Stimulated activated CD4-positive, alpha-beta T cell treated with anti-CD3 and anti-CD28 coated beads, Interleukin-1b, Interleukin-23, amount 100 ng/mL, for 1 hour (primary cell): ENCODE measurements at places on chromosomes 1 and 21.

GRCh38 chr1:3623441-3624199, 1.2 kb upstream of the TPRG1L start:
- no peak for DNase-seq

GRCh38 chr1:244353551-244354091, 98.1 kb downstream of the ADSS2 start:
- no peak for DNase-seq

DNA sequence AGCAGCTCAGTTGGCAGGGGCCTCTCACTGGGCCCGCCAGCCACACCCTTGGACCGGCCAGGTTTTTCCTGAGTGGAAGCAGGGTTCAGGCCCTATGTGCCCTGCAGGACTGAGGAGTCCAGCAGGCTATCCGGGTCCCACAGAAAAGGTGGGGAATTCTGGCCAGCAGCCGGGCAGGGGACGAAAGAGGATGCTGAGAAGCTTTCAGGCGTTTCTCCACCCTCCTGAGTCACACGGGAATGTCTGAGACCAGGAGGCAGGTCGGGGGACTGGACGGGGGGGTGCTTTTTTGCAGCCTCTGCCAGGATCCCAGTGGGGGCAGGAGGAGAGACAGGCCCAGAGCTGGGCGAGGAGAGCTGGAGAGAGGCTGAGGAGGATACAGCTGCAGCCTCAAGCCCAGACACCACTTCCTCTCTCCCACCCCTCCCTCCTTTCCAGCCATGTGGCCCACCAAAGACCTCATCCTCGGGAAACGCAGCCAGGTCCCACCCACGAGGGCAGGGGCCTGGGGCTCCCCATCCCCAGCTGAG, 105.4 kb downstream of the SPSB1 start:
- DNase-seq: no peak

DNA sequence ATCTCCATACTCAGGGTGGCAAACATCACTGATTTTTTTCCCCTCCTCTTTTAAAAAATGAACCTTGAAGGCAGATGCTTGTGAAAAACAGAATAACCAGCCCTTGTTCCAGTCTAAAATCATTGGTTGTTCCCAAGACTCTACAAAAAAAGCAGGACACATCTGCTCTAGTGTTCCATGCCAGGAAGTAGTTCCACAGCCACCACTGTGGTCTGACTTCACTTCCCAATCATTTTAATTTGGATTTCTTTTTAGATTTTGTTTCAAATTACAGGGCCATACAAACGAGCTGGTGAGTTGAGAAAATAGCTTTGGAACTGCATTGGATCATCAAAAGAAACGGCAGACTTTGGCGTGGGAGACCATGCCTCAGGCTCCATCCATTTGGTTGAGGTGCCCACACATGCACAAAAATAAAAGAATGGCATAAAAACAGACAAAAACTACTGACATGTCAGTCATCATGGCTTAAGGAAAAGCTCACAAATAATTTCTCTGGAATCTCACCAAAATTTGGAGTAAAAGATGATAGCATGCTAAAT, 210.0 kb downstream of the GABPA start:
- DNase-seq: no peak

DNA sequence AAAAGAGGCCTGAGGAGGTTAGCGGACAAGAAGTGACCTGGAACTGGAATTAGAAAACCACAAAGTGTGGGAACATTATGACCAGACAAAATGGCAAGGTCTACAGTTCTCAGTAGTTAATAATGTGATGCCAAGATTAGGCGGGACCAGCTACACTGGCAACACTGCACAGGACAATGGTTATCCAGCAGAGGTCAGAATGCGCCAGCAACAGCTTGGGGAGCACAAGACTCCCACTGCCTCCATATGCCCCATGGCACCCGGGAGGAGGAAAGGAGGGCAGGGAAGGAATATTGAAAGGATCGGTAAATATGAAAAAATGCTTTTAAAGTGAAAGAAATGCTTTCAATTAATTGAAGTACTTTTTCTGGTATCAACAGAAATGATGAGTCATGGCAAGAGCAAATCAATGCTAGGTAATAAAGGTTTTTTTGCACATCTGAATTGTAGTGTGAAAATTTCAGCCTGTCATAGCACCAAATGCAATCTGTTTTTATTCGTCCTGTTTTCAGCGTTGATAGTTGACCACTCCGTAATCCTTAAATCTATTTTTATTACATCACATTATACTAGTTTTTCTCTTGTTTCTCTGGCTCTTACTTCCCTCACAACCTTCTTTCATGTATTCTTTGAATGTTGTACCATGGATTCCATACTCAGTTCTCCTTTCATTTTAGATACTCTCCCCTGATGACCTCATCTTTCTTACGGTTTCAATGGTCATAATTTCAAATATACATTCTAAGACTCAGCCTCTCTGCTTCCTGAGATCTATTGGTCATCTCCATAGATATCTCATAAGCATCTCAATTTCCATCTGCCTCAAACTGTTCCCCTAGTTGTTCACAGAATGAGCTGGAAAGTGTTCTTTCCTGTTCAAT, 30.7 kb downstream of the VCAM1 start:
- no peak for DNase-seq

DNA sequence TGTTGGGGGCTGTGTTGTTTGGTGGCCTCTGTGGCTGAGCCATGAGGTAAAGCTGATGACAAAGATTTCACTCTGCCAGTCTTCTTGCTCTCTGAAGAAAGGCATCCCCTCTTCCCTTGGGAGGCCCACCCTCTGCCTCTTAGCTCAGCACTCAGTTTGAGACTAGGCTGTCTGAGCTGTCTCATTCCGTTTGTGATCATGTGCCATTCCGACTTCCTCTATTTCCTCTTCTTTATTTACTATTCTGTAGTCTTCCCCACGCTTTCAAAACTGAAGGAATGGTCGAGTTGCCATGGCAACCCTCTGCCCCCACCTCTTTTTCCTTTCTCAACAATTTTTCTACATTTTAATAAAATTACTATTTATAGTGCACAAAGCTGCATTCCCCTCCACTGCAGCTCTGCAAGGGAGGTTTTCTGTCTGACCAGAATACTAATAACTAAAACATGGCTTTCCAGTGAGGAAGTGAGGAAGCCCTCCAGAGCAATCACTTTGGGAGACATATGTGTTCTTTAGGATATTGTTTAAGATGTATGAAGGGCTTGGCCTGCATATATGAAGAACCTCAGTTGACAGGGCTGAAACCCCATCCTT, 30.8 kb downstream of the KCNA3 start:
- no peak for DNase-seq

DNA sequence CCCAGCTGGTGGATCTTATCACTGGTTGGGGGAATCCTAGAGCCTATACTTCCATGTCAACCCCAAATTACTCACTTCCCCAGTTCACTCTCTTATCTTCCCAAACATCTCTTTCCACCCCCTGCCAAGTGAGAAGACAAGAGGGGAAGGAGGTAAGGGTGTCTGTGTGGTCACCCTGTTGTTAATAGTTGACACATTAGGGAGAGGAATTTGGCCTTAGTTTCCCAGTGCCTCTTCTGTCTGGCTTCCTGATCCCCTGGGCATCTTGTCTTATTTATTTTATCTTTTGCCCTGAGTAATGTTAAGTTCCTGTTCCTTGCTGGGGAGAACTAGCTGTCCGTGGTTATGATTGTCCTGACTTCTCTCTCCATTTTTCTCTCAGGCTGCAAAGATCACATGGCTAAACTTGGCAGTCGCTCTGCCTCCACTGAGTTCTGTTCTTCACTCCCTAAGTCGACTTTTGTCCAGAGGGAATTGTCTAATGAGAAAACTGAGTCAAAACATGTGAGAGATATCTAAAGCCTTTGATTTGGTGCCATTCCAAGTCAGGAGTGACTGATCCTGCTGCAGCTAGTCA, 157.1 kb upstream of the SYT6 start:
- no peak for DNase-seq

DNA sequence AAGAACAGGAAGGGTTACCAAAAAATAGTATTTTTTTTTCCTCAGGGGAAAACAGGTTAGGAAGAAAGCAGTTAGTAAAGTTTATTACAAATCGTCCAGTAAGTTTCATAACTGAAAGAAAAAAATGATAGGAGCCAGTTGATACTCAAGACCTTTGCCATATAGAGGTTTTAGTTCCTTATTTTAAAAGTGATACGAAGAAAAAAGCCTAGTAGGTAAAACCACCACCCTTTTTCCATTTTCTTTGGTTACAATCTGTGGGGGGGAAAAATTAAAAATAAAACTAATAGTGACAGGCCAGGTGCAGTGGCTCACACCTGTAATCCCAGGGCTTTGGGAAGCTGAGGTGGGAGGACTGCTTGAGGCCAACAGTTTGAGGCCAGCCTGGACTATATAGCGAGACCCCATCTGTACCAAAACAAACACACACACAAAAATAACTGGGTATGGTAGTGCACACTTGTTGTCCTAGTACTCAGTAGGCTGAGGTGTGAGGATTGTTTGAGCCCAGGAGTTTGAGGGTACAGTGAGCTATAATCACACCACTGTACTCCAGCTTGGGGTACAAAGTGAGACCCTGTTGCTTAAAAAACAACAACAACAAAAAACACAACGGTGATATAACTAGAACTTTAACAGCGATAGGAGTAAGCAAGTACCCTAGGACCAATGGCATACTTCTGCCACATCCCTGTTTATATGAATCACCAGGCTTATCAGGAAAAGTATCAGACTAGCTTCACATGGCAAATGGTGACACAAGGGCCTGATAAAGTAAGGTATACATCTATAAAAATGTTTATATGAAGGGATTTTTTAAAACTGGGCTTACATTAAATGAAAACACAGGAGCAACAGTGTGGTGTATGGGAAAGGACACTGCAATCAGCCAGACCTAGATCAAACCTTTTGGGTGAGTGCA, 5.4 kb downstream of the TMEM59 start:
- DNase-seq: no peak

GRCh38 chr1:53942127-53942957, 3.2 kb downstream of the IFT25 start:
- no peak for DNase-seq

GRCh38 chr1:164733070-164733469, 174.1 kb downstream of the PBX1 start:
- DNase-seq: no peak

- DNase-seq: no peak
Observed at GRCh38 chr1:235513495-235514366, 9.5 kb upstream of the B3GALNT2 start.

GRCh38 chr1:145750426-145750825, 31.1 kb downstream of the CD160 start:
- DNase-seq: no peak

DNA sequence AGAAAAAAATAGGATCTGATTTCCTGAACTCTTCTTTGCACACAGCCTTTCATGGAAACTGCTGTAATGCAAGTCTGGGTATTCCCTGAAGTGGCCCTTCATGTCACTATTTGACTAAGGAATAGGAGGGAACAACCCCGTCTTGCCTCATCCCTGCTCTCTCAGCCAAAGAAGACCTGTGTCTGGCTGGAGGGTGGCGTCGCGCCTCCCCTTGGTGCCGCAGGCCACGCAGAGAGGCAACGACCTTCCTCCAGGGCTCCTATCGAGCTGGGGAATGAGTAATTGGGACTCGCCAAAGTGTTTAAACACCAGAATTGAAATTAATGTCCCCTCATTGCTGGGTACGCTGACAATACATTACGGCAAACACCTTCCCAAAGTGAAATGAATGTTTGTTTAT, 129.8 kb downstream of the PBX1 start:
- no peak for DNase-seq

DNA sequence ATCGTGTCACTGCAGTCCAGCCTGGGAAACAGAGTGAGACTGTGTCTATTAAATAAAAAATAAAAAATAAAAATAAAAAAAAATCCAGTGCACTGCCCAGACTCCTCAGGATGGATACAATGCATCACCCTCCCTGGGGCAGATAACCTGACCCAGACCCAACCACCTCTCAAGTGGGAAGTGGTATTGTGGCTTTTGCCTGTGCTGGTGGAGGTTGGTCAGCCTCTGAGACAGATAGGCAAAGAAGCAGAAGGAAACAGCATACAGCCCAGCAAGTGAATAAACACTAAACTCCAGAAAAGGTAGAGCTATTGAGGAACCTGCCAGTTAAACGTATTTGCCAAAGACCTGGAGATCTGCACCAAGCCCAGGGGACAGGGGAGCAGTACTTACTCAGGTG, 22.0 kb downstream of the HHIPL2 start:
- DNase-seq: no peak

DNA sequence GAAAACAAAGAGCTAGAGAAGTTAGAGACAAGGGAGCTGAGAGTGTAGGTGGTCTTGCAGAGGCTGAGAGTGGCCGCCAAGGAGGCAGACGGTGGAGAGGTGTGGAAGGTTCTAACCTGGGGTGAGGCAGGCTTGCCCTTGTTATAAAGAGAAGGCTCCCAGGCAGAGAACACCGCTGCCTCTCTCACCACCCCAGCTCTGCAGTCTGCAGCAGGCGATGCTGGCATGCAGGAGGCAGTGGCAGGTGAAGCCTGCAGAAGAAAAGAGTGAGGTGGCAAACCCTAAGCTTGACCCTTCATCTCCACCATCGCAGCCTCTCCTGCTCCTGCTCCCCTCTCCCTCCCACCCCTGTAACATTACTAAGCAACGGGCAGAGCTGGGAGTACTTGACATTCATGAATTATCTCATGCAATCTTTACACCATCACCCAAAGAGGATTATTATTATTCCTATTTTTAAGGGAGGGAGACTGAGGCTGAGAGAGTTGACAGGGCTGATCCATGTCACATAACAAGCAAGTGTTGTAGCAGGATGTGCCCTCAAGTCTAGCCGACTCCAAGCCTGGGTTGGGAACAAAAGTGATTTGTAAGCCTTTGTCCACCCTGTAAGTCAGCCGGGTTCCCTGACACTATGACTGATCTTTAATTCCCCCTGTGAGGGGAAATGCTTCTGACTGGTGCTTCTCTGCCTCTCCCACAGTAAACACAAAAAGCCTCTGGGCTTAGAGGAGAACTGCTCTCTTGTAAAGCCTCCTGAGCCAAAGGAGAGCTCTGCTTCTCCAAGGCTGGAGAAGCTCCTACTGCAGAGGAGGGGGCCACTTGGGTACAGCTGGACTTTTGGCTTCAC, 36.1 kb downstream of the KANK4 start:
- no peak for DNase-seq

- DNase-seq: no peak
Observed at GRCh38 chr1:169508432-169509338, 22.9 kb upstream of the SLC19A2 start.

- DNase-seq: no peak
Observed at GRCh38 chr1:158969855-158970254, 38.5 kb downstream of the PYHIN1 start.

GRCh38 chr1:24641646-24642151, 1.4 kb upstream of the SRRM1 start:
- no peak for DNase-seq

GRCh38 chr1:5660141-5660935, 331.9 kb downstream of the NPHP4 start:
- DNase-seq: no peak

- no peak for DNase-seq
Observed at GRCh38 chr1:48536477-48536876, 64.5 kb upstream of the SPATA6 start.

DNA sequence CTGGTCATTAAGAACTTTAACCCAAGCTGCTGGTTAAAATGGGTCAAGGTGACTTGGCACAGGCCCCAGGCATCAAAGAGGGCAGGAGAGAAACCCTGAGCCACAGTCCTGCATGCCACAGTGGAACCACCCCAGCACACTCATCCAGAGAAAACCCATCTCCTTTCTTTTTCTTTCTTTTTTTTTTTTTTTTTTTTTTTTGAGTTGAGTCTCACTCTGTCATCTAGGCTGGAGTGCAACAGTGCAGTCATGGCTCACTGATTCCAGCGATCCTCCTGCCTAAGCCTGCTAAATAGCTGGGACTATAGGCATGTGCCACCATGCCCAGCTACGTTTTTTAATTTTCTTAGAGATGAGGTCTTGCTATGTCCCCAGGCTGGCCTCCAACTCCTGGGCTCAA, 109.2 kb upstream of the RAB4A start:
- DNase-seq: no peak

- DNase-seq: peak; percentile 21
Observed at GRCh38 chr1:46197964-46198811, at the start of gene POMGNT1. Gene POMGNT1 (minus strand): TSS chr1:46198434. CDS start chr1:46197821, 613 bp downstream.
